ENCODE measurements at places on chromosomes 1 and 21.

DNA sequence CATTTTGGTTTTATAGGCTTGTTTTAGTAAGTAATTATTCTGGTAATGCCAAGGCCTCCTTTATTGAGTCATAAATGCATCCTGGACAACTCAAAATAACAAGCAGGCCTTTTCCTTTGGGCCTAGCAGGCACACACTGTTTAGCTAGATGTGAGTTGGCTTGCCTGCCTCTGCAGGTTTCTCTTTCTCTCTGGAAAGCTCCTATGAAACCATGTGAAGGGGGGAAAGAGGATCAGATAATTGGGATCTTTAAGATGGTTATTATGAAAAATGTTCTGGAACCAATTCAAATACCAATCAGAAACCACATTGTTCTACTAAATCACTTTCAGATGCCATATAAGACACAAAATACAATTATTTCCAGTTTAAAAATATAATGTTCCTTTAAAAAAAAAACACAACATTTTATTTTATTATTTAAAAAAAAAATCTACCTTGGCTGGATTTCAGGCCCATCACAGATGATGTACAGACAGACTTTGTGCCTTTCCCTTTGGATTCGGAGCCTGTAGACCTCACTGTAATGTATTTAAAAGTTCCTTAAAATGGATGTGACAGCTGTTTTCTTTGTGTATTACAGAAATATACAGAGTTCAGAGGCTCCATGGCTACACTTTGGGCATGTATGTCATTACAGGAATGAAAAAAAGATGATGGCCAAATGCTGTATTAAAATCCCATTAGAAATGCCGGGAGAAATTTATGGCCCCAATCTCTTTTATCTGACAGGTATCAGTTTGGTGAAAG lies 80.2 kb downstream of the NTMT2 start:
- no peak for DNase-seq

DNA sequence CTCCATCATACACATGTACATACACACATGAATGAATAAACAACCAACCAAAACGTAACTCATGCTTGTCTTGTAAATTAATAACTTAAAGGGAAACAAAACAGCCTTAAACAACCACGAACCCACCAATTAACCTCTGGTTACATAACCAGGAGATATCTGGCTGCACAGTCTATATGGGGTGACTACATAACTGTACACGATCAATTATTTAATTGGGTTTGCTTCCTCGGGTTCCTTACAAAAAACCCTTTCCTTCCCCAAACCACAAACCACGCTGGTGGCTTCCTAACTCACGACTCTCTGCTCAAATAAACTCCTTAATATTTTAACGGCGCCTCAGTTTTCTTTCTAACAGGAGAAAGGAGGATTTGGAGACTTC lies 744 bp downstream of the ZNF670 start:
- DNase-seq = no peak

- no peak for DNase-seq
These were observed 43.0 kb upstream of the TMEM61 start for GRCh38 chr1:54937469-54937868.

DNA sequence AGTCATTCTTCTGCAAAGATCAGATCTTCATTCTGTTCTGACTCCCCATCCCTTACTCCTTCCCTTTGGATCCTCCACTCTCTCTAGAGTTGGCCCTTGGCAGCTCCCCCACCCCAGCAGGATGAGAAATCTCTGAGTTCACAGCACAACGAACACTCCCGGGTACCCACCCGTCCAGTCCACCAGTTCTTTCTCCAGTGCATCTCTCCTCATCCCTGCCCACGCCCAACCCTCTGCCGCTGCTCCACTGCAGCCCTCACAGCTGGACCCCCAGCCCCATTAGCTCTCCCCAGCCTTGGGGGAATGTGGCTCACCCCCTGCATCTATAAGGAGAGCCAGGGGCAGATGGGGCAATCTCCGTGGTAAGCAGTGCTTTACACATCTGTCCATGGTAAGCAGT lies 125.7 kb downstream of the MATN1 start:
- no peak for DNase-seq
